ENCODE measurements at places on chromosomes 11 and 22. TPM values are rescaled to one million over a fixed set of nuclear protein-coding genes. Genes with fewer than 3 reads are reported as not detected.
A peak's percentile ranks its signal among the peaks of the same experiment; 100 is the strongest.

DNA sequence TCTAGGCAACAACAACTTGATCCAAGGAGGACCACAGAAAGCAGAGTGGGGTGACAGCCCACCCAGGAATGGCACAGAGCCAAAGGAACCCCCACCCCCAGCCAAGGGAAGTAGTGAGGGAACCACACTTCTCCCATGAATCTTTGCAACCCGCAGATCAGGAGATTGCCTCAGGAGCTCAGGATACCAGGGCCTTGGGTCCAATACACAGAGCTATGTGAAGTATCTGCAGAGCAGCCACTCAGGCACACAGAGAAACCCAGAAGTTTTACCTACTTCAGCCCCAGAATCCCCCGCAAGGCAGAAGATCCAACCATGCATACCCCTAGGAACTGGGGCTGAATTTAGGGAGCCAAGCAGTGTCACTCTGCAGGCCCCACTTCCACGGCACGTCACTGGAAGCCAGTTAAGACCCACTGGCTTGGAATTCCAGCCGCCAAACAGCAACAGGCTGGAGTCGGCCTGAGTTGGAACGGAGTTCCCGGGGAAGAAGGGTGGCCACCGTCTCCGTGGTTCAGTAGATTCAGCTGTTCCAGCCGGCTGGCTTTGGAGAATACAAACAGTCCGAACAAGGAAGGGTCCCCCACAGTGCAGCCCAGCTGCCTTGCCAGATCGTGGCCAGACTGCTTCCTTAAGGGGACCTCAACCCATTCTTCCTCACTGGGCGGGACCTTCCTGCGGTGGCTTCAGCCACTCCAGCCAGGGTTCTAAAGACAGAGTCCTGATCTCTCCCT lies 174.1 kb downstream of the TTC28 start:
- peak; percentile 58 for DNase-seq

DNA sequence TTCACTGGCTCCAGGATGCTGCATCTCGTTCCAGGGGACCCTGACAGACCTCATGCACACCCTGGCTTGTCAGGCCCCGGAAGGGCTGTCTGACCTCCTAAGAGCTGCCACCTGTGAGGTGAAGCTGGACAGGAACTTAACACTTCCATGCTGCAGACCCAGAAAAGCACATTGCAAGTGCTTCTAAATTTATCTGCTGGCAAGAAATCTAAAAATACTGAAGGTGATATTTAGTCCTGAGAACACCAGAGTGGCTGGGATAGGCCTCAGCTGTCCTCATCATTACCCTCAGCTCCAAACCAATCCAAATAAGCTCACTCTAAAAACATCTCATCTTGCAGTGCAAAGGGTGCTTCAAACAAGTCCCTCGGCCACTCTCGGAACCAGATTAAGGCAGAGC lies 46.7 kb downstream of the ABTB2 start:
- no peak for DNase-seq

- DNase-seq, result no peak
Observed at GRCh38 chr11:61833926-61834277, 5.8 kb downstream of the FADS2 start.

GRCh38 chr11:120938260-120938659 lies 85.6 kb upstream of the TBCEL start:
- DNase-seq, result no peak

DNA sequence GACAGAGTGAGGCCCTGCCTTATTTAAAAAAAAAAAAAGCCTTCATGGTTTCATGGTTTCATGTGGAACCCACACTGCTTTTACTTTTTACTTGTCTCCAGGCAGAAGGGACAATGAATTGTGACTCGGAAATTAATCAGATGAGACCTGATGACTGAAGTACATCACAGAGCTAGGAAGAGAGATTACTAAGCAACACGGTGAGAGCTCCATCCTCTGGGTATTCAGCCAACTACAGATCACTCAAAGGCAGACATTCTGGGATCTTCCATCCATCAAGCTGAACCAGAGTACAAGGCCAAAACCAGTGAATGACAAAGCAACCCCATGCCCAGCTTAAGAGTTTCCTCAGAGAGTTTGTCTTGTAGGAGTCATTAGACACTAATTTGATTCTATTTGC lies 433.2 kb downstream of the SOX6 start:
- no peak for DNase-seq

DNA sequence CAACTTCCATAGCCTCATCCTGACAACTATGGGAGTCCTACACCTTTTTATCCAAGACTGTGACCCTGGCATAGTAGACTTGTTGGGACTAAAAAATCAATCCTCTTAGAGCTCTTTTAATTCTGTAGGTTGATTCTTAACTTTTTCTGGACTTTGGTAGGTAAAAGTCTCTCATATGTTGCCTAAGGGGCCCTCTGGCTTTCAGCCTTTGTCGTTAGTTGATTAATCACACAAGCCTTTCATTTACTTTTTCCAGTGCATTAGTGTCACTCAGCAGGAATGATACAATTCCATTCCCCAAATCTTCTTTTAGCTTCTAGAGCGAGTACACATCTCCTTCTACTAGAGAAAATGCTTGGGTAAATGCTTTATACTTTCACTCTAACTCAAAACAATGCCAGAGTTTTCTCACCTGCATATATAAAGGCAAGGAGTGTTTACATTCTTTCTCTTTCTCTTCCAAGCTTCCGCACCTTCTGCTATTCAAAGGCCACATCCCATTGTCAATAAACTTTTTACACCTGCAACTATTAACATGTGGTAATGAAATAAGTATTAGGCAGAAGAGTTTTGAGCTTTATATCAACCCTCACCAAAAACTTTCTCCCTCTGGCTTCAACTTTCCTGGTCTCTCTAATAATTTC lies 516.6 kb downstream of the FAM181B start:
- DNase-seq, result no peak

GRCh38 chr11:10639350-10639749 lies 54.2 kb downstream of the IRAG1 start:
- DNase-seq, result no peak

DNA sequence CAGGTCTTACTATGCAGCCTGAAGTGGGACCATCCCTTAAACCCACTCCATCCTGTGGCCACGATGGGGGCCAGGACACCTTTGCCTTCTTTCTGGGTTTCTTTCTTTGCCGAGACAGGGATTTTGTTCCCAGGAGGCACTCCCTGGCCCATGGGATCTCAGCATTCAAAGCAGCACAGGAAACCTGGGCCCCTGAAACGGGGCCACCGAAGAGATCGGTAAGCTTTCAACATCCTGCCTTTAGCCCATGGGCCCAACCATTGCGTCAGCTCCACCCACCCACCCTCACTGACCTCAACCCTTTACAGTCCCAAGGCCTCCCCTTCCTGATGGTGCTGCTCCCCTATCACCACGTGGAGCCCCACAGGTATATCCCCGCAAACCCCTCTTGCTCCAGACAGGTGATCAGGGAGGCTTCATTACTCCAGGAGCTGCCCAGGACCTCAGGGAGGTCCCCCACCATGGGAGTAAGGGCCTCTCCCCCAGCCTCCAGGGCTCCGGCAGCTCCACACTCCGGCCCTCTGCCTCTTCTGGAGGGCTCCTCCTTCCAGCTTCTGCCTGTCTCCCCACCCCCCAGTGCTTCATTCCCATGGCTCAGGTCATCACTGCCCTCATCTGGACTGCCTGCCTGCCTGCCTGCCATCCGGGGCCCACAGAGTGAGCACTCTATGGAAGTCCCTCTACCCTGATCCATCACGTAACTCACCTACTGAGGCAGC lies 42.0 kb upstream of the TUB start:
- DNase-seq, result no peak

DNA sequence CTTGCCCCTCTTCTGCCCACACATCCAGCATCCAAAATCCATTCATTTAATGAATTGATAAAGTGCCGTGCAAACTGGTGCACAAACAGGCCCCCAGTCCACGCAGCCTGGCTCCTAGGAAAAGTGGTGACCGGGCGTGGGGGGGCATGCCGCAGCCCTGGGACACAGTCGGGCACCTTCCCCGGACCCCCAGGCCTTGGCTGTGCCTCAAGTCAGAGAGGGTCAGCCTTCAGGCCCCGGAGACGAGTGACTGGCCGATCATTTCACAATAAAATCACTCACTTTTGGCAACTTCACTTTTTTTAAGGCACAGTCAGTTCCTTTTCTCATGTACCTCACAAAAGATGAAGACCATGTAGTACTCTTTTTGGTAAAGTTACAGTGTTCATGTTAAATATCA lies 8.0 kb downstream of the CDPF1 start:
- no peak for DNase-seq

DNA sequence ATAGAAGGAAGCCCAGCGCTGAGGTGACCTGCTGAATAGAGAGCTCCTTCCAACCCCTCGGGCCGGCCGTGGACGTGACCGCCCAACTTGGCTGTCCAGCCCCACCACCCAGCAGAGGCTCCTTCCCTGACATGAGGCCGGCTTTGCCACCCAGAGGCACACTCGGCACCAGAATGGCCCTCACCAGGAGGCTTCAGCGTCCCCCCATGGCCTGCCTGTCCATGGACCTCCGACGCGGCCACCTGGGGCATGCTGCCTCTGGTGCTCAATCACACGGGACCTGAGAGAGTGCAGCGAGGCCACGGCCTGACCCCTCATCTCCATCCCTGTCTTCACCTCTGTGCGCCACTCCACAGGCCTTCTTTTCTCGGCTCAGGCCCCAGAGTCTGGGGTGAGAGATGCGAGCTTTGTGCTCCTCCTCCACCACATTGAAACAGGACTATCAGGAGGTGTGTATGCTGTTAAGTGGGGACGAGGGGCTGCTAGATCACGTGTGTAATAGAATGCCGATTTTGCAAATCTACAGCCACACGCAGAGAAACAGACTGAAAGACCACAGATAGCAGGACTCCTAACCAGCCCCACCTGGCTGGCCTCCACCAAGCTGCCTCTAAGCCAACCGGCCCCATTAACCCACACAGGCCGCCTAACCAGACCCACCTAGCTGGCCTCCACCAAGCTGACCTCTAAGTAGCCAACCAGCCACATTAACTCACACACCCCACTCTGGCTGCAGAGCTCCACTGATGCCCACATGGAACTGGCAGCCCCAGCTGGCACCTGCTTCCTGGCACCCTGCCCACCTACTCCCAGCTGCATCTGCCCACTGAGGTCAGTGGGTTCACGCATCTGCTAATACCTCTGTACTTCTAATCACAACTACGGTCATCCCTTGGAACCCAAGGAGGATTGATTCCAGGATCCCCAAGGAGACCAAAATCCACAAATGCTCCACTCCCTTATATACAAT lies 20.7 kb downstream of the LINC01488 start:
- DNase-seq, result peak; percentile 60

- DNase-seq, result peak; percentile 31
Observed at GRCh38 chr11:7019500-7020182, 505 bp downstream of the ZNF214 start.

- DNase-seq, result no peak
Observed at GRCh38 chr11:85044911-85045310, 582.2 kb downstream of the DLG2 start.

DNA sequence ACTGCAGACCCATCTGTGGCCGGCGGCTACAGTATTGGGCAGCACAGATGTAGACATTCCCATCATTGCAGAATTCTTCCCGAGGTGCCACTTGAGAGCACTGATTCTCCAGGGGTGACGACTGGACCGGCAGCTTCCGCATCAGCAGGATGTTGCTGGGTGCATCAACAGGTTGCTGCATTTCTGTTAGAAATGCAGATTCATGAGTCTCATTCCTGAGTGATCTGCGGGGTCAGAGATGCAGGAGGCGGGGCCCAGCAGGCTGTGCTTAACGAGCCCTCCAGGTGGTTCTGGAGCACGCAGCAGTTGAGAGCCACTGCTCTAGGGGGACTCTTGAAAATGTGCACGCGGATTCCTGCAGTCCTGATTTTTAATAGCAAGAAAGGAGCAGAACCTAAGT lies 321.8 kb downstream of the TBC1D22A start:
- DNase-seq, result no peak

Gene SAA1
- total RNA-seq, result not detected

Gene MS4A15
- total RNA-seq, result not detected

Gene DPP3
- total RNA-seq, result 14.9 TPM

Gene OR5P2
- not detected for total RNA-seq

Gene OR10AG1
- not detected for total RNA-seq

Gene CASP4
- total RNA-seq, result 21.9 TPM

Gene OR4C5
- total RNA-seq, result not detected
